ENCODE measurements at places on chromosomes 2 and 18.

- DNase-seq = no peak
These were observed 104.0 kb upstream of the ARHGAP28 start for GRCh38 chr18:6625481-6625880.

GRCh38 chr18:27894746-27895145 is 282.2 kb downstream of the CDH2 start:
- no peak for DNase-seq

DNA sequence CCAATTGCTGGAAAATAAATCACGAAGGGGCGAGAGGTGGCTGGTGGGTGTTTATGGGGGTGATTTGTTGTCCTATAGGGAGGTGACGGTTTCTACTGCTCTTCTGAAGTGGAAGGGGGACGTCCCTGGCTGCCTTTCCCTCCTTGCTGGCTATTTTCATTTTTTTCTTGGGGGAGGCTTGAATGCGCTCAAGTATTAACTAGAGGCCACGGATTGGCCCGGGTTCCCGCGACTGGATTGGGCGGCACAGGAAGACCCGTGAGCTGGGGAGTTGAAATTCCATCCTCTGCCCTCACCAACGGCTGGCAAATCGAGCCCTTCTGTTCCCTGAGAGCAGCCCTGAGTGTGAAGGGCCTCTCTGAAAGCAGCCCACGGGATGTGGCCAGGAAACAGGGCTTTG is 176.5 kb upstream of the SPRED2 start:
- no peak for DNase-seq

GRCh38 chr2:1002350-1002749 is 51.7 kb downstream of the SNTG2 start:
- DNase-seq = no peak

GRCh38 chr2:46885376-46885775 is 30.2 kb downstream of the MCFD2 start:
- DNase-seq = no peak

DNA sequence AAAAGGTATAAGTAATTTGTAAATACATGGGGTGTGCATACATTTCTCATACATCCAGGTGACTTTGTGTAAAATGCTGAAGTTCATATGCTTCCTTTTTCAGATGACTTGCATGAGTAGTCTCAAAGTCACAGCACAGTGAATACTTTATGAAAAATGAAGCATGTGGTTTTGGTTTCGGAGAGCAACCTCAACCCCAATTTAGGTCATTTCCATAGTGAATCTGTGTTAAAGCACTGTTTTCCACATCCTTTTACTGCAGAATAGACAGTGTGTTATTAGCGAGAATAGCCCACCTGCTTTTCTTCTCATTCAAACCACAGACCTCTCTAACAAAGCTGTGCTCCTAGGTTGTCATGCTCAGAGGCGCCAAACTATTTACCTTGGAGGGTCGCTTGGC is 204.4 kb upstream of the RASGRP3 start:
- DNase-seq = no peak

DNA sequence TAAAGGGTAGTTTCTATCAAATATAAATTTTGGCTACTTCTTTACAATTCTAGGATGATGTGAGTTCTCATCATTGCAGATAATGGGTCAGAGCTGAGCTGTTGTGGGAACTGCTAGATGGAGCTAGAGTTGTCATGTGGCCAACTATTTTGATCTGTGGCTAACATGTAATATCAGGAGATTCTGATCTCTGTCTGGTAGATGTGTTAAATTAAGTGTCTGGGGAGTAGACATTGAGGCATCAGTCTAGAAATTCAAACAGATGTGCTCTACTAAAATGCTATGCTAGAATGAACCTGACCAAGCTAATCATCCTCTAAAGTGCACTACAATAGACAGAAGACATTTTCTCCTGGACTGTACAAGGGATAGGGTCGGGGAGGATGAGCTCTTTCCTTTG is 30.3 kb upstream of the DARS1 start:
- DNase-seq = no peak

DNA sequence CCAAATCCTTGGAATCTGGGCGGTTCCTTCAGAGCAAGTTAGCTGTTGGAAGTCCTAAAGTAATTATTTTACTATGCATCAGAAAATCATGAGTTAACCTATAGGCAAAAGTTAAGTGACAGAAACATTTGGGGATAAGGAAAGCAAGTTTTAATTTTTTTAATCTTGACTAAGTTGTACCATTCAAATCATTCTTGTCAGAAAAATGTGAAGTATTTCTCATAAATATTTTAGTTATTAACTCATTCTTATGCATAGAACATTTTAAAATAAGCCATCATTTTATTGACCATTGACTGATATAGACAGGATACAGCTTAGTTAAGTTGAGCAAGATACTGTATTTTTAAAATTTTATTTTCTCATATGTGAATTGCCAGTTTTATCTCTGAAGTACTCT is 98.2 kb upstream of the FOSL2 start:
- DNase-seq = no peak

Data from trophoblast cell (in vitro differentiated cells and primary cell).